ENCODE measurements at places on chromosomes 11 and 22. TPM values are rescaled to one million over a fixed set of nuclear protein-coding genes. Genes with fewer than 3 reads are reported as not detected.
A peak's percentile ranks its signal among the peaks of the same experiment; 100 is the strongest.

DNA sequence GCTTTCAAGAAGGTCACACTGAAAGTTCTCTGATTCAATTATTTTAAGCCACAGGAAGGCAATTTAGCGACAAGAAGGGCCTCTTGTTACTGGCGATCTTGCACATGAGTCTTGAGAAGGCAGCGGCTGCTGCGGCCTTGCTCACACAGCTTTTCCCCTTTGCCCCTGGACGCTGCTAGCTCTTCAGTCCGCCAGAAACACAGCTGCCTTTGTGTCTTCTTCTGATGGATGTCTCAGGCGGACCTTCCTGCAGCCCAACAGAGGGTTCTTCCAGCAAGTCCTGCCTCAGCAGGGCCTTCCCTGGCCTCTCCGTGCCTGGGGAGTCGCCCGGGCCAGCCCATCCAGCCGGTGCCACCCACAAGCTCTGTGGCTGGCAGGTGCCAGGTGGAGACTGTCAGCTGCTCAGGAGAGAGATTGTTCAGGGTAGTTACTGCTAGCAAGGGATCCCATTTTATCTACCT lies 59.4 kb downstream of the PKNOX2 start:
- ATAC-seq = no peak

GRCh38 chr22:49377306-49377705 lies 450.4 kb downstream of the BRD1 start:
- no peak for ATAC-seq

OR52I2 gene
- not detected for total RNA-seq

PATE2 gene
- total RNA-seq = not detected

RNF169 gene
- 29.8 TPM for total RNA-seq

- ATAC-seq = no peak
Measured at GRCh38 chr11:6557761-6558674, 45.4 kb downstream of the RRP8 start.

KRTAP5-9 gene
- total RNA-seq = not detected

- ATAC-seq = no peak
Measured at GRCh38 chr22:22547692-22548300, 11.3 kb downstream of the PRAME start.

GRCh38 chr11:15280393-15280792 lies 165.7 kb downstream of the INSC start:
- ATAC-seq = no peak

DNA sequence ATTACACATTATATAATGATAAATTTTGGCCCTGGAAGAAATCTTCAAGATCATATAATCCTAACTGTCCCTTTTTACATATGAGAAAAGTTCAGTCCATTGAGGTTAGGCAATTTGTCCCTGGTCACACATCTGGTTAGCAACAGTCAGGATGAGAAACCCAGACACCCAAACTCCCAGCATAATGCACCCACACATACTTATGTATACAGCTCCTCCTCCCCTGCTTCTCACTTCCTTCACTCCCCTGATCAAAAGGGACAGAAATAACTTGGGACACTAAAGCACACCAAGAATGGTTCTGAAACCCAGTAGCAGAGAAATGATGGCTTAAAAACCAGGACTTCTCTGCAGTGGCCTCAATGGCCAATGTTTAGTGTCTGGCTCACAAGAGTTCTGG lies 11.1 kb downstream of the NUMA1 start:
- ATAC-seq = no peak

DNA sequence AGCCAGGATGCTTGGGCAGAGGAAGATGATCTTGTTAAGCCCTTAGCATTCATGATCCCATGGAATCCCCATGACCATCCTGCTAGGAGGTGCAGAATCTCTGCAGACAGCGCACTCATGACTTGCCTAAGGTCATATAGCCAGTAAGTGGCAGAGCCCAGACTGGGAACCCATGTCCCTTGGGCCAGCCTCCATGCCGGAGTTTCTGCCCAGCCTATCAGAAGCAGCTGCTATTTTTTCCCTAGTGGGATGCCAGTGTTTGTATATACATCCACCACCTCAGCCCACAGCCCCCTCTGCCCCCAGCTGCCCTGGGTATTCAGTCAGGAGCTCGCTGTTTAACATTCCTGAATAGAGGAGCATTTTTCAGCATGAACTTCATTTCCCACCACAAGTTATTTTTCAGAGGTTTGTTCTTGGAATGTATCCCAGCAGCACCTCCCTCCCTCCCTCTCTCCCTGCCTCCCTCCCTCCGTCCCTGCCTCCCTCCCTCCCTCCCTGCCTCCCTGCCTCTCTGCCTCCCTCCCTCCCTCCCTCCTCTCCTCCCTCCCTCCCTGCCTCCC lies 34.4 kb upstream of the SUSD2 start:
- ATAC-seq = peak; percentile 79

- no peak for ATAC-seq
Measured at GRCh38 chr11:134583397-134583990, 171.5 kb upstream of the B3GAT1 start.

MUC5AC gene
- total RNA-seq = not detected

GRCh38 chr11:73237471-73238290 lies 19.6 kb downstream of the P2RY2 start:
- no peak for ATAC-seq

All from gastroesophageal sphincter (tissue), 4 donors.